NCI-H82 (cell line): ENCODE measurements at places on chromosomes 1 and 21.

GRCh38 chr1:78234496-78234895 lies 188.7 kb downstream of the GIPC2 start:
- peak; percentile 35 for DNase-seq

GRCh38 chr1:236407059-236407458 lies 13.0 kb downstream of the EDARADD start:
- no peak for DNase-seq

GRCh38 chr1:206754011-206754410 lies 16.6 kb upstream of the IL19 start:
- DNase-seq = no peak

DNA sequence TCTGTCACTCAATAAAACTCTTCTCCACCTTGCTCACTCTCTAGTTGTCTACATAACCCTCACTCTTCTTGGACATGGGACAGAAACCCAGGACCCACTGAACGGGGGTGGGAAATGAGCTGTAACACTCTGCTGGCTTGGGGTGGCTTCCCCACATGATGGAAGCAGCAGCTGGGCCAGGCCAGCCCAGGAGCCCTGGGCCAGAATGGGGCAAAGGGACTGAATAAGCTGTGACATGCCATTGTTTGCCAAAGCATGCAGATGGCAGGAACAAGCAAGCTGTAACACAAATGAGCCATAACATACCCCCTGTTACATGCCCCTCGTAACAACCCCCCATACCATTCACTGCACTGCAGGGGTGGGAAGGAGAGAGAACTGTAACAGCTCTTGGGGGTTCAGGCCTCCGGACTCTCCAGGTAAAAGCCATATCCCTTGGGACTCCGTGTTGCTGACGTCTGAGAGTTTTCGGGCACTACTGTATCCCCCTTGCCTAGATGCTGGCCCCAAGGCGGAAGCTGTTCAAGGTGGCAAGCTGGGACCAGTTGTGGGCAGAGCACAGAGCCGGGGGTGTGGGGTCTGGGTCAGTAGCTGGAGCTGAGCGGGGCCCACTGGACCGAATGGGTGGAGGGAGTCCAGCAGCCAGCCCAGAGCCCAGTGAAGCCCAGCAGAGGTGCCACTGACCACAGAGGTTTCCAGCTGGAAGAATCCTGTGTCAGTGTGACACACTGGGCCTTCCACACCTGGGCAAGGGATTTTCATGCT lies 56.1 kb upstream of the DMRTB1 start:
- DNase-seq = no peak

GRCh38 chr1:202623075-202623474 lies 87.2 kb downstream of the SYT2 start:
- DNase-seq = peak; percentile 84

- DNase-seq = no peak
Observed at GRCh38 chr1:20052386-20052785, 17.6 kb upstream of the PLA2G5 start.

GRCh38 chr21:45571641-45572040 lies 29.4 kb upstream of the SLC19A1 start:
- DNase-seq = no peak

GRCh38 chr1:214213136-214213535 lies 67.8 kb upstream of the SMYD2 start:
- DNase-seq = no peak

- DNase-seq = no peak
Observed at GRCh38 chr1:46546210-46546609, 5.2 kb downstream of the KNCN start.

DNA sequence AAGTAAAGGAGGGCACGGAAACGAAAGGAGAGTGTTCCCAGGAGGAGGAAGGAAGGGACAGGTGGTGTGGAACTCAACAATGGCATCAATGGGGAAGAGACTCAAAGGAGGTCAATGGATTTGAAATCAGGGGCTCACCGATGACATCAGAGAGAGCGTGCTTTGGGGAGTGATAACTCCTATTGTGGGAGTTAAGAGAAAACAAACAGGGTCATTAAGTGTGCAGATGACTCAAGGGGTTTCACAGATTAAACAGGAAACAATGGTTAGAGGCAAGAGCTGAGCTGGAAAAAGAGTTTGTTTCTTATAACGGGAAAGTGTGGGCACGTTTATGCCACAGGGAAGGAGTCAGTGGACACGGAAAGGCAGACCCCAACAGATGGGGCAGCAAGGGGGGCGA lies 629.1 kb downstream of the SMYD3 start:
- DNase-seq = no peak

- DNase-seq = no peak
Observed at GRCh38 chr1:180765151-180765550, 133.3 kb downstream of the XPR1 start.

- DNase-seq = peak; percentile 94
Observed at GRCh38 chr1:212463565-212464285, 31.0 kb downstream of the NENF start.

DNA sequence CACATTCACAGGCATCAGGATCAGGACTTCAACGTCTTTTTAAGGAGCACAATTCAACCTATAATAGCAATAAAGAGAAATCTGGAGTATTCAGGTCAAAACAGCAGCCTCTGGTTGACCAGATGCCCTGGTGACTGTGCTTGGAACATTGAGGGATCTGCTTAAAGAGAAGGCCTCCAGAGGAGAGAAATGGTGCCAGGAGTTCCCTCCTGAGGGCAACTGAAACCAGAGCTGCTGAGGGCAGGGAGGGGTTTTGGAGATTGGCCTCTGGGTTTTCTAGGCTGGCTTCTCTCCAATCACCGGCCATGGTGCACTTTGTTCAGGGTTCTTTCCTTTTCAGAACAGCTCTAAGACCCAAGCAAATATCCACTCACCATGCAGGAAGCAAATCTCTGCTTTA lies 190.7 kb upstream of the KIAA0040 start:
- DNase-seq = no peak

DNA sequence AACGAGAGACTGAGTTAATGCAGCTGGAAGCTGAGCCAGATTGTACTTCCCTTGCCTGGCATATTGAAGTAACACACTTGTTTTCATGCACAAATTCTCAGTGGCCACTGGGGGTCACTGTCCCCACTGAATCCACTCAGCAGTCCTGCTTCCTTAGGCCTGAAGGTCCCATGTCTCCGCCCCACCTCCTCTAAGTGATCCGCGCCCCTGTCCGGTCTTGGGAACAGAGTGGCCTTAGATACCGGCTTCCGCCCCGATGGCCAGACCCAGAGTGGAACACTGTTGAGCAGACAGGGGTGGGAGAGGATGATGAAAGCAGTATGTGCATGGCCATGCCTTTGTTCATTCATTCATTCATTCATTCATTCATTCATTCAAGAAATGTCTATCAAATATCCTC lies 34.8 kb downstream of the CHAF1B start:
- peak; percentile 84 for DNase-seq

- DNase-seq = peak; percentile 56
Observed at GRCh38 chr1:8765198-8765597, 52.2 kb downstream of the RERE start.

- no peak for DNase-seq
Observed at GRCh38 chr1:80640978-80641377, 1159.8 kb upstream of the ADGRL2 start.

DNA sequence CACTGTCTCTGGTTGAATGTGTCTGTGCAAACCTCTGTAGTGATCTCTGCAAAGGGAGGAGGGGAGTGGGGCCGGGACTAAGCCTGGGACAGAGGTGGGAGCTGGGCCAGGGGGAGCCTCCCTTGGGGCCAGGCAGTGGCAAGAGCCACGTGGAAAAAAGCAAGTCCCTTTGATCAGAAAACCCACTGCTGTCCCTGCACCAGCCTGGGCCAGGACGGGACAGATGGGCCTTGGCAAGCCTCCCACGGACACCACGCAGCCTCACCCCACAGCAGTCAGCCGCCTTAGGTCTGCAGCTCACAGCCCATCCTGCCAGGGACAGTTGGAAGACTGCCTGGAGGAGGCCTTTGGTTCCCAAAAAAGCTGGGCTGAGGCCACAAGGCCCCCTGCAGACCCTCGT lies 11.7 kb upstream of the TRAPPC10 start:
- DNase-seq = no peak

DNA sequence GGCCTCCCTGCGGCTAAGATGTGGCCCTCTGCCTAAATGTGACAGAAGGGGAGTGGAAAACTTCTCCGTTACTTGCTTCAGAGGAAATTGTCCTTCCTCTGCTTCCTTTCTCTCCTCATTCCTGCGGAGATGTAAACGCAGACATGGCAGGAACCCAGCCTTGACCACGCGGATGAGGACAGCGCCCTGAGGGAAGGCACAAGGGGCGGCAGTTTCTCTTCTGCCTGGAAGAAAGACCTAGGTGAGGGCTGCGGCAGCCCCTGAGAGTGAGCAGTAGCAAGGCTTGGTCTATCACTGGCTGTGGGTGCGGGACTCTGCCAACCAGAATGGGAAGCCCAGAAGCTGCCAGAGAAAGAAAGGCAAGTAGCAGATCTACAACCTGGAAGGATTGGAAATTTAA lies 14.0 kb upstream of the CTPS1 start:
- DNase-seq = no peak

DNA sequence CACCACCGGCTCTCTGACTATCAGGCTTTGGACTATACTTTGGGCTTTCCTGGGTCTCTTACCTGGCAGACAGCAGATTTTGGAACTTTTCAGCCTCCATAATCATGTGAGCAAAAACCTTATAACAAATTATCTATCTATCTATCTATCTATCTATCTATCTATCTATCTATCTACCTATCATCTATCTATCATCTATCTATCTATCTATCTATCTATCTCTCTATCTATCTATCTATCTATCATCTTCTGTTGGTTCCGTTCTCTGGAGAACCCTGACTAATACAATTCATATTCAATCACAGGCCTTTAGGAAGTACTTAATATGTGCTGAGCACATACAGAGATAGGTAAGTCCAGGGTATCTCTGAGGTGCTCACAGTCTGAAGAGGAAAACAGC lies 18.7 kb upstream of the SCMH1 start:
- DNase-seq = no peak

GRCh38 chr1:56551691-56552090 lies 27.7 kb downstream of the PLPP3 start:
- peak; percentile 66 for DNase-seq

- no peak for DNase-seq
Observed at GRCh38 chr1:157985473-157985872, 8.0 kb upstream of the KIRREL1 start.

DNA sequence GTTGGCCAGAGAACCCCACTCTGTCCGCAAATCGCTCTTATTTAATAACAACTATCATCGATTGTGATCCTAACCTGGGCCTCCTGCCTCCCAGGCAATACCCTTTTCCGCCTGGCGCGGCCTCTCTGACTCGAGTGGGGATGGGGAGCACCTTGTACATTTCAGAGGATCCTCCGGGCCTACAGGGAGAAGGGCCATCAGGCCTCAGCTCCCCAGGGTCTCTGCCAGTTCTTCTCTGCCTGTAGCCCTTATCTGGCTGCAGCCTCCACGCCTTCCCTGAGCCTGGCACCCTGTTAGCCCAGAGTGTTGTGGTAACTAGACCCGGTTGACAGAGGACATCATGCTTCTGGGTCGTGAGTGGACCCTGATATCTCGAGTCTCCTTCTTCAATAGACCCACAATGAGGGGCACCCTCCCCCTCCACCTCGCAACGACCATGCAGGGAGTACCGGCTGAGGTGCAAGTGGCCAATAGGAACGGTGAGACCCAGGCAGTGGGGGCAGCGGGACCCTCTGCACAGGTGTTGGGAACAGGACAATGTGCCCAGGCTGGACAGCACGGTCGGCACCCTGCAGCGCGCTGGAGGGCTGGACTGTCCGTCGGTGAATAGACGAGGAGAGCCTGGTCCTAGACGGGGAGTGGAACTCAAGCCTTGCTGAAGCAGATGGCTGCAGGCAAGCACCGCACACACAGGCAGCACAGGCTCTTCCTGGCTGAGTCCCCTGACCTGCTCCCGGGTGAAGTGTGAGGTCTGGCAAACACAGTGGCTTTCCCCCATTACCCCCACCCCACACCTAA lies 7.1 kb upstream of the CRYBG2 start:
- no peak for DNase-seq

GRCh38 chr1:78171736-78172590 lies 126.2 kb downstream of the GIPC2 start:
- no peak for DNase-seq

GRCh38 chr1:48251323-48251722 lies 28.8 kb downstream of the SLC5A9 start:
- DNase-seq = no peak

- peak; percentile 85 for DNase-seq
Observed at GRCh38 chr1:7749126-7749525, 22.0 kb upstream of the VAMP3 start.

DNA sequence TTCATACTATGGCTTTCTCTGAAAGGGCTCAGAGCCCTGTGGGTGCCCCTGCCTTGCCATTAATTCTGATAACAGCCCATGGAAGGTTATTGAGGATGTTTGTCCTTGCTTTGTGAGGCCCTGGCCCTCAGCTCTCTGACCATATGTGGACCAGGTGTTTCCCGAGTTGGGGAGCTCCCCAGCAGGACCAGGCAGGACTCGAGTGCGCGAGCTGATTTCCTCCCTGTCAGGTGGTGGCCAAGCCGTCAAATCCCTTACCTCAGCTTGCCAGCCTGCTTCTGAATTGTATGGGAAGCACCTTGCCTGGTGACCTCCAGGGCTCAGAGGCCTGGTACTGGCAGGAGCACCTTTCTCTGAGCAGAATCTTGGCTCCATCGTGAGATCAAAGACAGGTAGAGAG lies 17.9 kb upstream of the SDE2 start:
- no peak for DNase-seq

- DNase-seq = no peak
Observed at GRCh38 chr1:201077116-201077515, 35.1 kb downstream of the CACNA1S start.

- DNase-seq = no peak
Observed at GRCh38 chr1:229710746-229711145, 84.7 kb downstream of the URB2 start.

GRCh38 chr1:46517932-46518498 lies 28.4 kb downstream of the DMBX1 start:
- DNase-seq = peak; percentile 51

GRCh38 chr1:237712586-237713157 lies 178.1 kb downstream of the ZP4 start:
- no peak for DNase-seq

GRCh38 chr1:29633771-29634170 lies 397.4 kb downstream of the PTPRU start:
- DNase-seq = peak; percentile 96

GRCh38 chr1:221543529-221544120 lies 198.3 kb downstream of the DUSP10 start:
- peak; percentile 30 for DNase-seq

- no peak for DNase-seq
Observed at GRCh38 chr21:34926803-34927467, 122.2 kb downstream of the RUNX1 start.

DNA sequence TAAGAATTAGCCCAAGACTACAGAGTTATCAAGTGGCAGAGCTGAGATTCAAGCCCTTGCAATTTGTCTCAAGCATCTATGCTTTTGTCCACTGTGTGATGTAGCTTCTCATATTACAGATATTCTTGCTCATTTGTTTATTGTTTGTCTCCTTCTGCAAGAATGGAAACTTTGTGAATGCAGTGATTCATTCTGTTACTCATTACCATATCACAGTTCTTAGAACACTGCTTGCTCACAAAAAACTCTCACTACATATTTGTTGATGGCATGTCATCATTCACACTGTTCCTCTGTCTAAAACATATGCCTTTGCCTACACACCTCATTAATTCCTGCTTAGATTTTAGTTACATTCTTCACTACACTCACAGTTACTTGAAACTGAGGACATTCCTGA lies 1198.9 kb downstream of the PLA2G4A start:
- DNase-seq = no peak

GRCh38 chr1:241034203-241034936 lies 322.6 kb downstream of the RGS7 start:
- no peak for DNase-seq

- DNase-seq = peak; percentile 64
Observed at GRCh38 chr1:112507921-112508277, 866 bp upstream of the WNT2B start.
